ENCODE measurements at places on chromosomes 4 and X.

DNA sequence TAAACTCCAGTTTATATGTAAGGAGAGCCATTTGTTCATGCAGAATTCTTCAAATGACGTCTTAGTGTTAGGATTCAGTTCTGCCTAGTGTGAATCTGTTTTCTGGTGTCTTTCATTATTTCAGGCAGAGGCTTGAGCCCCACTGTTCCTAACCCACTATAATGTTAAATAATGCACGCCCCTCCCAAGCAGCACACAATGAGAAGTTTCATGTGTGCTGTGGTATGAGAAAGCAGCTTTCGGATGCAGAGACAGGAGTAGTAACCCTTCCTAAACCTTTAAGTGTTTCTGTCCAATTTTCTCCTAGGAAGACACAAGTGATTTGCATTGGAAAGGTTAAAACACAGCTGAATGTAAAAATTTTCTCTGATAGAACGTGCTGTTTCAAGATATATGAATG, 54.5 kb downstream of the TRIM2 start:
- no peak for DNase-seq

GRCh38 chr4:152382057-152382785, 153.7 kb downstream of the FBXW7 start:
- DNase-seq, result no peak

- peak; percentile 20 for DNase-seq
Measured at GRCh38 chrX:41180194-41180908, 95.1 kb downstream of the USP9X start.

GRCh38 chrX:44280116-44280515, 63.4 kb downstream of the EFHC2 start:
- no peak for DNase-seq

GRCh38 chr4:124253080-124253479, 459.5 kb downstream of the ANKRD50 start:
- DNase-seq, result no peak

DNA sequence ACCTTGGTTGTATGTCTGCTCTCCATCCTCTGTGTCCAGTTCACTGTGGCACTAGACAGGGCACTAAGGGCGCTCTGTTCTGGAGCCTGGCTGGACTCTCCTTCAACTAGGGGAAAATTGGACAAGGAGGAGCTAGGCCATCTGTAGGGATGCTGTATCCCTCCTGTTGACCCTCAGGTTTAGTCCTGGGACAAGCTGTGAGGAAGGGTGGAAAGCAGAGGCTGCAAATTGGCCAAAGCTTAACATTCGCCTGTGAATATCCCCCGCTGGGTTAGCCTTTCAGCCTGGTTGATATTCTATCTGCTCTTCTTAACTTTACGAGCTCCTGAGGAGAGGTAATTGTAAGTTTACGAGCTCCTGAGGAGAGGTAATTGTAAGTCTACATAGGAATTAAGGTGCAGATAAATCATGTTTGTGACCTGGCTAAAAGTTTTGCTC, 64.4 kb upstream of the ENPEP start:
- no peak for DNase-seq

GRCh38 chr4:127832585-127832984, 48.1 kb upstream of the PLK4 start:
- DNase-seq, result no peak

Measured in stimulated activated CD8-positive, alpha-beta memory T cell treated with anti-CD3 and anti-CD28 coated beads, Interleukin-2, amount 100 ng/mL, for 1 hour (primary cell).